CD14-positive monocyte (primary cell): ENCODE measurements at places on chromosomes 7 and 10.

DNA sequence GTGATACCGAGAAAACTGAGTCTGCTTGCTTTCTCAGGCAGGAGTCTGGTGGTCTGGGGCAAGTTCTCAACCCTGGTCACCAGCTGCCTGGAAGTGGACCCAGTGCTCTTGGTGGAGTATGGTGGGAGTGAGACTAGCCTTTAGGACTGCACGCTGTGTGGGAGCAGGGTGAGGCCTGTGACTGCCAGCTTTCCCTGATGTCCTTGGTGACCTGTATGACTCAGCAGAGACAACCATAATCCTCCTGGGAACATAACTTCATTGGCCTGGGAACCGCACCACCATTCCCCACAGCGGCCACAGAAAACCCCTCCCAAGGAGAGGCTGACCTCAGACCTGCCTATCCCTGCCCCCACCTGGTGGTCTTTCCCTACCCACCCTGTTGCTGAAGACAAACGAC, 139.5 kb upstream of the CHRM2 start:
- DNase-seq = no peak

DNA sequence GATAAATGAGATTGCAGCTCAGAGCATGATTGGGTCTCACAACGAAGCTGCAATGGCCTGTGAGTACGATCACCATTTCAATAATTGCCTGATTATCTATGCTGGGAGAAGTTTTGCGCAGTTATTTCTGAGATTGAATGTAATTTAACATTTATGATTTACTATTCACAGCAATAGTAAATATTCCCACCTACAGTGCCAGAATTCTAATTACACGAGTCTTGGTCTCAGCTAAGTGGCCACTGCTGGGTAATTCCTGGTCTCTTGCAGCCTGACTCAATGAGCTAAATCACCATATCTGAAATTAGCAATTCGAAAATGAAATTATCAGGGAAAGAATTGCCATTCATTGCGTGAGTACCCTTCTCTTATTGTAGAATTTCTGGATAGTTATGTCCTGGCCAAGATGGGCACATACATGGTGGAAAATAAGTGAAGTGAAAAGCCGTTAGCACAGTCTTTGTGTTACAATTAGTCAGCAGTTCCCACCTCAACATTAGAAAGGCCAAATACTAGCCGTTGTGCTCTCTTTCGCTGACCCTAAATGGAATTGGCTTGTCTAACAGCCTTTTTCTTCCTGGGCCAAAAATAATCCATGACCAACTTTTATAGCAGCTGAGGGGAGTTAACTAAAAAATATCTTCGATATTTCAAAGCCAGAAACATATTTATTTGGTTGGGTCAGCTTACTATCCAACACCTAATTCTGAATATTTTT, 681.0 kb upstream of the C7orf33 start:
- DNase-seq = no peak

DNA sequence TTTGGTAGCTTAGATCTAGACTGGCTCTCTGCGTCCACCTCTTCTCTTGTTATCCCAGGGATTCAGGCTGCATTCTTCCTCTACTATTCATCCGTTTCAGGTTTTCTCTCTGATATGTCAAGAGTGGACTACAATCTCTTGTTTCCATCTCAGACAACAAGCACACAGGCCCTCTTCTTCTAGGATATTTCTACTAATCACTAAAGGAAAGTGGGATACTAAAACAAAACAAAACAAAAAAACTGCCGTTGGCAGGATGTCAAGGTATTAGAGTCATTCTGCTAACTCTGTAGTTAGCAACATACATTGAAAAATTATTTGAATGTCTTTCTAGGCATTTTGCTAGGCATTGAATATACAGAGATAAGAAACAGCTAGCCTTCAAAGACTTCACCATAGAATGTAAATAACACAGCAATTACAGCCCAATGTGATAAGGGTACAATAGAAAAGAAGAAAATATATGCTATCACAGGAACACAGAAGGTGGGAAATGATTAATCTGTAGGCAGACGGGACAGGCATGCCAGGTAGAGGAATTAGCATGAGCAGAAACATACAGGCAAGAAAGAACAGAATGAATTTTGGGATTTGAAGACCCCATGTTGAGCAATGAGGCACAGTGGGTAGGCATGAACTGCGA, 210.5 kb downstream of the CSTF2T start:
- no peak for DNase-seq

- no peak for DNase-seq
Measured at GRCh38 chr10:3961082-3961481, 176.1 kb upstream of the KLF6 start.

DNA sequence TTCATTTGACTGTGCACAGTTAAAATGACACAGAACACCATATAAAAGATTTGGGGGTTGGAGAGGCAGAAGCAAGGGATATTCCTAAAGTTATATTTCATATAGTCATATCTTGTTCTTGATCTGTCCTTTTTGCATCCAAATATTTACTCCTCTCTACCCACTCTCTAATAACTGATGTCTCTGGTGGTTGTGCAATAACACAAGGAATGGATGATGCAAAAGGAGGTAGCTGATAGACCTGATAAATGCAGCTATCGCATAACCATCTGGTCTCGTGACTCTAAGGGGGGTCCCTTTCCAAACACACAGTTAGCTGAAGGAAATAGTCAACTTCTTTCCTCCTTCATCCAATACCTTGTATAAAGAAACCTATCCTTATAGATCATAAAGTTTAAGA, 123.1 kb downstream of the POLR1F start:
- DNase-seq = no peak

- DNase-seq = peak; percentile 36
Measured at GRCh38 chr7:831596-832166, 595 bp upstream of the SUN1 start.

DNA sequence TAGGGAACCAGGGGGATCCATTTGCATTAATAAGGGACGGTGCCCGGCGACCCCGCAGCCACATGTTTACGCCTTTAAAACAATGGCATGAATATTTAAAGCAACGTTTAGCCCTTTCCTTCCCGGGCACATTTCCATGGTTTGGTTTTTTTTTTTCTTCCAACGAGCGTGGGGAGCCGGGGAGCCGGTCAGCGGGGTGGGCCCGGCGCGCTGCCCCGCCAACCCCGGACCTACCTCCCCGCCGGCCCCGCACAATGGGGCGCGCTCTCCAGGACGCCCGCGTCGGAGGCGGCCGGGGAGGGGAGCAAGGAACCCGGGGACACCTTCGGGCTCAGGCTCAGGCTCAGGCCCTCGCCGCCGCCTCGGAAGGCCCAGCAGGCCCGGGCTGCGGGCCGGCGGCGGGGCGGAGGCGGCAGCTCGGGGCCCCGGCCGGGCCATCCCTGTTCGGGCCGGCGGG, 1.0 kb downstream of the SEPHS1 start:
- DNase-seq = peak; percentile 22

DNA sequence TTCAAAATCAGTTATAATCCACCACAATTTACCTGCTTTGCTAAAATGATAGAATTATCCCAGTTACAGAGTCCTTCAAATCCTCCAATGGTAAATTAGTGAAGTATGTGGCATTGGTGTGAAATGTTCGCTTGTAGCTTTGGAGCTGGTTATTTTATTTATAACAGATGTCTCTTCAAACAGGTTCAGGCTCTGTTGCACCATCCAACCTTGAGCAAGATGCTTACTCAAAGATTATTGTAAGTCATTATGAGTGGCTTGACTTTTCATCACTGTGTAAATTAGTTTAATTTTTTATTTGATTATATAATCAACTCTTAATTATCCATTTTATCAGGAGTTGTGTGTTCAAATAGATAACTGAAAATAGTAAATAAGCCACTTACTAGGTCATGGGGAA, 99.4 kb downstream of the BTRC start:
- DNase-seq = no peak

DNA sequence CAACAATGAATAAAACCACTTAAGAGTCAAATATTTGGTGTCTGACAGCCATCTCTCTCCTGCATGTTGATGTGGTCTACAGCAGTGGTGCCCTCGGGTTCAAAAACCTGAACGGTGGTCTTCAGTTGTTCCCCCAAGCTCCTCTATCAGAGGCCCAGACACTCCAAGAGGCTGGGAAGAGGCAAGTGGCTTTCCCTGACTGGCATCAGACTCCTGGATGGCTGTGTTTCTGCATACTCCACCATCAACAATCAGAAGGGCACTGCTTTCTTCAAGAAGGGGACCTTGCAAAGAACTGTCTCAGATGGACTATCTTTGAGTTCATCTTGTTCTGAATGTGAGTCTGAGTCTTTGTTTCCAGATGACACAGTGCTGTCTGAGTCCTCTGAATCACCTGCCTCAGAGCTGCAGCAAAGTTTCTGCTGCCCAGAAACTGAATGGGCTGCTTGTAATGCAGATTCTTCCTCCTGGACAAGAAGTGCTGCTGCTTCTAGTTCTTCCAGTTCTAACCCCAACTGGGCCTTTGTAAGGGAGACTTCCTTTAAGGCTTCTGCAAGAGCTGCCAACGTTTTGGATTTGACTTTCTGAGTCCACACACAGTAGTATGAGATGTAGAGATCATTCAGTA, 5.9 kb upstream of the SGMS1 start:
- DNase-seq = no peak

GRCh38 chr10:93437086-93437945, 44.8 kb downstream of the MYOF start:
- peak; percentile 97 for DNase-seq

DNA sequence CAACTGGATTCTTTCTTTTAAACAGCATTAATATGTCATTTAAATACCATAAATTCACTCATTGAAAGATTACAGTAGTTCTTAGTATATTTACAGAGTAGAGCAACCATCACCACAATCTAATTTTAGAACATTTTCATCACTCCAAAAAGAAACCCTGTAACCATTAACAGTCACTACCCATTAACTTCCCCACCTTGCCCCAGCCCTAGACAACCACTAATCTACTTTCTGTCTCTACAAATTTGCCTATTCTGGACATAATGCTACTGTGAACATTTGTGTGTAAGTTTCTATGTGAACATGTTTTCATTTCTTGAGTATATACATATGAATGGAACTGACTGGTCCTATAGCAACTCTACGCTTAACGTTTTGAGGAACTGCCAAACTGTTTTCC, 42.4 kb downstream of the P4HA1 start:
- no peak for DNase-seq

DNA sequence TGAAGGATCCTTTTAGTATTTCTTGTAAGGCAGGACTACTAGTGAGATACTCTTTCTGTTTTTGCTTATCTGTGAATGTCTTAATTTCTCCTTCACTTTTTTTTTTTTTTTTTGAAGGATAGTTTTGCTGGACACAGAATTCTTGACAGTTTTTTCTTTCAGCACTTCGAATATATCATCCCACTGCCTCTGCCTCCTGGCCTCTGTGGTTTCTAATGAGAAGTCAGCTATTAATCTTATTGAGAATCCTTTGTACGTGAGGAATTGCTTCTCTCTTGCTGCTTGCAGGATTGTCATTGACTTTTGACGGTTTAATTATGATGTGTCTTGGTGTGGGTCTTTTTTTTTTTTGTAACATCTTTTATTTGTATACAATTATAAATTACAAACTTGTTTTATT, 12.6 kb upstream of the WAC start:
- no peak for DNase-seq

DNA sequence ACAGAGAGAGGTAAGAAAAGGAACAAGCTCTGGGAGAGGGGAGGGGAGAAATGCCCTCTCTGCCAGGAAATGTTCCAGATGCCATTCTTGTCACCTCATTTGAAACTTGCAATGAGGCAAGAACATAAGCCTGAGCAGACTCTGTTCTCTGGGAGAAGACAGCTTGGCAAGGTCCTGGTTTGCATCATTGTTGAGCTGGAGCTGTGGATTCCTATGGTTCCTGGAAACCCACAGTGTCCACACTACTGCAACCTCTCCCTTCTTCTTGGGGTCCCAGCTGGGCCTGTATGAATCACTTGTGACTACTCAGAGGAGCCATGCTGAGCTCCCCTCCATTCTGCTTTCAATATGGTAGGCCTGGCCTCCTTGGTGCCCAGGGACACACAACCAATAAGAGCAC, 60.8 kb upstream of the HECTD2 start:
- no peak for DNase-seq
